Endothelial cell of coronary artery (primary cell): ENCODE measurements at places on chromosomes 1 and 21. TPM values are rescaled to one million over a fixed set of nuclear protein-coding genes. Genes with fewer than 3 reads are reported as not detected.

Gene ADAMTS4
- 13.9 and 58.5 TPM in 2 replicates for total RNA-seq

Gene FCAMR
- not detected in 2 replicates for total RNA-seq

Gene ANKRD35
- total RNA-seq: 0.28 and 0.81 TPM in 2 replicates

Gene VANGL2
- not detected in 2 replicates for total RNA-seq

Gene SPATA17
- under 0.01 and 0.09 TPM in 2 replicates for total RNA-seq

Gene OR2L8
- not detected in 2 replicates for total RNA-seq

Gene PIGK
- 21.0 and 36.0 TPM in 2 replicates for total RNA-seq

Gene FMN2
- total RNA-seq: 0.28 TPM in 1 of 2 replicates, not detected in the other

Gene FCRLB
- 1.3 TPM in 2 replicates for total RNA-seq

Gene DYNLT5
- total RNA-seq: 0.94 and 1.1 TPM in 2 replicates

Gene PRR9
- not detected in 2 replicates for total RNA-seq

Gene NPR1
- total RNA-seq: 4.7 and 12.0 TPM in 2 replicates

Gene NID1
- 60.6 and 101 TPM in 2 replicates for total RNA-seq

Gene LEFTY1
- total RNA-seq: not detected in 2 replicates

Gene NECTIN4
- total RNA-seq: 0.18 and 0.19 TPM in 2 replicates

Gene HAO2
- total RNA-seq: not detected in 2 replicates

Gene C4BPA
- not detected in 2 replicates for total RNA-seq

Gene SPRR2F
- total RNA-seq: not detected in 2 replicates

Gene KRTAP12-2
- not detected in 2 replicates for total RNA-seq

Gene PI4KB
- 36.1 and 37.5 TPM in 2 replicates for total RNA-seq

Gene HCRTR1
- 0.28 and 0.54 TPM in 2 replicates for total RNA-seq

Gene OR10J1
- not detected in 2 replicates for total RNA-seq

Gene CD1B
- not detected in 2 replicates for total RNA-seq

Gene GBP6
- not detected in 2 replicates for total RNA-seq

Gene NDUFS5
- 633 and 957 TPM in 2 replicates for total RNA-seq

Gene IL12RB2
- under 0.01 TPM in 1 of 2 replicates, not detected in the other for total RNA-seq

Gene RASSF5
- 0.19 and 0.54 TPM in 2 replicates for total RNA-seq

Gene LAMC2
- 0.47 and 0.99 TPM in 2 replicates for total RNA-seq

Gene S100A12
- not detected in 2 replicates for total RNA-seq

Gene TBX19
- 0.18 and 0.38 TPM in 2 replicates for total RNA-seq

Gene EXTL1
- not detected in 2 replicates for total RNA-seq

Gene PLEKHN1
- 0.19 and 0.36 TPM in 2 replicates for total RNA-seq

Gene TMEM52
- total RNA-seq: 0.09 TPM in 2 replicates

Gene RPS27
- total RNA-seq: 1,400 and 1,678 TPM in 2 replicates

Gene TMEM269
- not detected in 2 replicates for total RNA-seq

Gene ODF2L
- 33.2 and 39.4 TPM in 2 replicates for total RNA-seq

Gene ST6GALNAC5
- total RNA-seq: not detected in 2 replicates

Gene TSSK3
- 0.18 and 0.19 TPM in 2 replicates for total RNA-seq
